Caudate nucleus (tissue), 63 donors: ENCODE measurements at places on chromosomes 12 and 14.

DNA sequence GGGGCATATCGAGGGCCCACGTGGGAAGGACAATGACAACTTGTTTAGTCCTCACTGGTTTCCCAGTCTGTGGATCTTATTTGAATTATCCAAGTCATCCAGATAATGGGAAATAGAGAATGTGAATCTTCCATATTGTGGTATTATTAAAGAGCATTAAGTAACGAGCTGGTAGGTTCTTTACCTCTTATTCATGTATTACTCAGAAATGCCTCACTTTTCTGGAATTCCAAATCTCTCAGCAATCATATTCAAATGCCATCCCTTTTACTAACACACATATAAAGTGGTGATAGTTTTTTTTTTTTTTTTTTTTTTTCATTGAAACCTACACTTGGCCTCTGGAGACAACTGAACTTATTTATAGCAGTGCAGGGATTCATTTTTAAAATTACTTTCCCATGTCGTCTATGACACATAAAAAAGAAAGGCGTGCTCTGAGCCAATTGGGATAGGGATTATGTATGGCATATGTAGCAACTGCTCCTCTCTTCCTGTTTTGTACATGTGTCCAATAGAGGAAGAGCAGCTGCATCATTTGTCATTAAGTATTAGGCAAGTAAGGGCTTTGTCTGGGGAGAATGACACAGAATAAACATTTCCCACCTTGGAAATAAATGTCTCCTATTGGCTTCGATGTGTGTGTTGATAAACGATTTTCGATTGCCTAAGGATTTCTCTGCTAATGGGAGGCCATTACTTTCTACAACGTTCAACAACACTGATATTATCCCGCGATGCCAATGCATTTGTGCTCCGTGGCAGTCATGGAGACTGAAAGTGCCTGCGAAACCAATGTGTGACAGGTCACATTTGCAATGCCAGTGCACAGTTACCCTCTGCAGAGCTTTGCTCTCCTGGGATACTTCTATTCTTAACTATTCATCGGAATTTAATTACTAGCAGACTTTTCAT is 78.6 kb upstream of the IFNG-AS1 start:
- no peak for DNase-seq

DNA sequence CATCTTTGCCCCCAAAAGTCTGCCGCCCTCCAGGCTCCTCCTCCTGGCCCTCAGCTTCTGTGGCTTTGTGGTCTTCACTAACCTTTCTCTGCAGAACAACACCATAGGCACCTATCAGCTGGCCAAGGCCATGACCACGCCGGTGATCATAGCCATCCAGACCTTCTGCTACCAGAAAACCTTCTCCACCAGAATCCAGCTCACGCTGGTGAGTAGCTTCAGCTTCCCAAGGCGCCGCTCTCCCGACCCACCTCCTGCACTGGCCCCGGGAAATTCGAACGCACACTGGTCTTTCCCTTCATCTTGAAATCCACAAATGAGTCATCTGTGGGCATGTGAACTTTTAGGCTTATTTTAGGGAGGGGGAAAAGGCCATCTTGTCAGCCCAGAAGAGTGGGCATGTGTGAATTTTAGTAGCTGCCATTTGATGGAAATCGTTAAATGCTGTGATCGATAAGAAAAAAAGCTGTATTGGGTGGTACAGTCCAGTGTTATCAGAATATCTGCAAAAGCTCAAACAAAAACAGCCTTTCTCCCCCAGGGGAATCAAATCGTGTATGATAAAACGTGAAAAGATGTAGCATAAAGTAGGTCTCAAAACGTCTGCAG is 700 bp downstream of the SLC35E3 start:
- DNase-seq: no peak

DNA sequence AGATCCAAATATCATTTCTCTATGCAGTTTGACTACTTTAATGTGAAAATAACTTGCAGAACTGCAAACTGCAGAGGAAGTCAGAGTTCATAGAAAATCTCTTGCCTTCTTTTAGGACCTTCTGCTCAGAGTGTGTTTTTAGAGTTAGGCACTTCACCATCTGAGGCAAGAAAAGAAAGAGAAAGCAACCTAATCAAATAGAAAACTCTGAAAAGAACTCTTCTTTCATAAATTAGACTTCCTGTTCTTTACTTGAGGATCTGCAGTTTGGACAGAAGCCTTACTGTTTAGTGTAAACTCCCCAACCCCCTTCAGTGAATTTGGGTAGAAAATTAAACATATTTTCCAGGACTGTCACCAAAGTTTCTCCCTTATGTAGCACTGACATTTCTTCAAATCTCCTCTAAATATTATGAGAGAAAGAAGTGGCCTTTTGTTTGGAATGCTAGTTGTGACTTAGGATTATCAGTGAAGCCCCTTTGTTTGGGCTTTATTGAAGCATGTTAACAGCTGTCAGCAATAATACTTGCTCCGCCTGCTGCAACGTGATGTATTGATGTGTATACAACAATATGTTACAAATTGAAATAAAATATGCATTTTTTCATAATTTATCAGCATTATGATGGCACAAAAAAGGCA is 99.5 kb downstream of the PDZRN4 start:
- no peak for DNase-seq

DNA sequence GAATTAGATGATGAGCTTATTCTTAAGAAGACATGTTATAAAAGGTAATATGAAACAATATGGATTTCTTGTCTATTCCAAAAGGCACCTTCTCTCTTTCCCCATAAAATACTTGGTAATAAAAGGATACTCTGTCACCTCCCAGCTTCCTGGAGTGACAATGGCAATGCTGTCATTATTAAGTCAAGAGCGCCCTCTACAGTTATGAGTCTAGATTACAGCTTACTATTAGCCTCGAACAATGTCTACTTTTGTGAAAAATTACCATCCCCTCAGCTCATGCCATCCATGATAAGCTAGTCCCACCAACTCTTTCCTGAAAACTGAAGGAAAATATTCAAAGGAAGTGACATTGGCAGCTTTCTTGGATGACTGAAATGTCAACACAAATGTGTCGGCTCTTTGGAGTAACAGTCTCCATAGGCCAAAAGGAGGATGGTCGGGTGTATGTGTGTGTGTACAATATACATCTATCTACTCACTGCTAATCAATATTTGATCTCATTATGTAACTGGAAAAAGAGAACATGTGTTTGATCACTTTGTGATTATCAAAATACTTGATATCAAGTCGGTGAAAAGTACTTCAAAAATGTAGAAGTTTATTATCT is 48.7 kb upstream of the CDKN3 start:
- no peak for DNase-seq

- DNase-seq: no peak
Measured at GRCh38 chr12:99435095-99435791, 212.3 kb upstream of the GARIN6 start.

DNA sequence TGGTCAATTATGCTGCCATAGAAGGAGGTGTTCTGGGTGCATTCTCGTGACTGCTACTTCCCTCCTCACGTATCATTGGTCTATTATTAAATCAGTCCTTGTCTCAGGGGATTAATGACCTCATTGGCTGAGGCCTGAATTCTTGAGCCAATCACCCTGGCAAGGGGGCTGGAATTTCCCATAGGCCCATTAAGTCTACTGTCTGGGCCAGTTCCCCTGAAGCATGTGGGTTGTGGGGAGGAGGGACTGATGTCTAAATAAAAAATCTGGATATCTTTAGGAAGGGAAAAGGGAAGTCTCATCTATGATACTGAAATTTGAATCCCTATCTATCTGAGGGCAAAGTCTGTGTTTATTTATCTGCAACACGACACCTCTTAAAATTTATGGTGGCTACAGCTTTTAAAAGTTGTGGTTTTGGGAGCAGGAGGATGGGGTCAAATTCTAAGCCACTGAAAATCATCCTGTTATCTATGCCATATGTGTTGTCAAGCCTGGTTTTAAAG is 71.9 kb downstream of the DYRK2 start:
- no peak for DNase-seq
